Endothelial cell of umbilical vein (primary cell): ENCODE measurements at places on chromosomes 6 and 20. TPM values are rescaled to one million over a fixed set of nuclear protein-coding genes. Genes with fewer than 3 reads are reported as not detected.

DNA sequence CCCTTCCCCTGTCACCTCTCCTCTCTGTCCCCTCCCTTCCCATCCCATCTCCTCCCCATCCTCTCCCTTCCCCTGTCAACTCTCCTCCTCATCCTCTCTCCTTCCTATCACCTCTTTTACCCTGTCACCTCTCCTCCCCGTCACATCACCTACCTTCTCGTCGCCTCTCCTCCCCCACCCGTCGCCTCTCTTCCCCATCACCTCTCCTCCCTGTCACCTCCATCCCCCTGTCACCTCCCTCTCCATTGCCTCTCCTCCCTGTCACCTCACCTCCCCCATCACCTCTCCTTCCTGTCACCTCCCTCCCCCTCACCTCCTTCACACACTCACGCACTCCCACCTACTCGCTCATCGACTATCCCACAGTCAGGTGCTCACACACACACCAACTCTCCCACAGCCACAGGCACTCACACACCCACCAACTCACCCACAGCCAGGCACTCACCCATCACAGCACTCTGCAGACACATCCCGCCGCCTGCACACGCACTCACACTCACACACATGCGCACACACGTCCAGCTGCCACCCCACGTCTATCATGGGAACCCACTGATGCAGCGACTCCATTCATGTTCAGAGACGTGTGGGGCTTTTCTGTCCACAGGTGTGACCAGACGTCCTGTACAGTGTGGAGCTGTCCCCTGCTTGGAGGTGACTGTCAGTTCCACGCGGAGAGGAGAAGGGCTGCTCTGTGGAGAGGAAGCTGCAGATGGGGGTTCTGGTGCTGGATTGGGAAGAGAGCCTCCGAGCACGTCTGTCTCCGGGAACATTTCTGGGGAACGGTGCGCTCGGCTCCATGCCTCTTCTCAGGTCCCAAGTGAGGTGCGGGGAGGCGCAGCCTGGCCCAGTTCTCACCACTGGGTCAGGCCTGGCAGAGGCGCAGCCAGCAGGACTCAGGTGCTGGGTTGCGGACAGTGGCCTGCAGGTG, 184.3 kb downstream of the TTLL2 start:
- DNase-seq = no peak

DNA sequence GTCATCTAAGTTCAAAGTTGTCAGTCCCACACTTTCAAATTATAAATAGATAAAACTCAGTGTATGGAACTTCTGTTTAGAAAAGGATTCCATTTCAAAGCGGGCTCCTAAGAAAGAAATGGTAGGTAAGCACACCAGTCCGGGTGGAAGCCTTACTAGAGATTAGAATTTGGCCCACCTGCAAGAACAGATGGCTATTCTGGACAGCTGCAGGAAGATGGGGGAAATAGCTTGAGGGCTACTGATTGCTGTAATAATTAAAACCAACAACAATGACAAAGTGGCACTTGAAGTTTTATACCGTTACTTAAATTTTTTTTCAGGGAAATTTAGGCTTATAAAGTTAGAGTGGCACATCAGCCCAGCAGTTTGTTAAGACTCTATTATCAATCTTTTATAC, 83.3 kb downstream of the HIVEP2 start:
- no peak for DNase-seq

GRCh38 chr6:143333081-143333480, 117.4 kb downstream of the ADAT2 start:
- DNase-seq = no peak

GRCh38 chr20:56392881-56393482, 537 bp downstream of the CSTF1 start:
- DNase-seq = peak; percentile 24

The PKHD1 gene
- not detected in 2 replicates for total RNA-seq

DNA sequence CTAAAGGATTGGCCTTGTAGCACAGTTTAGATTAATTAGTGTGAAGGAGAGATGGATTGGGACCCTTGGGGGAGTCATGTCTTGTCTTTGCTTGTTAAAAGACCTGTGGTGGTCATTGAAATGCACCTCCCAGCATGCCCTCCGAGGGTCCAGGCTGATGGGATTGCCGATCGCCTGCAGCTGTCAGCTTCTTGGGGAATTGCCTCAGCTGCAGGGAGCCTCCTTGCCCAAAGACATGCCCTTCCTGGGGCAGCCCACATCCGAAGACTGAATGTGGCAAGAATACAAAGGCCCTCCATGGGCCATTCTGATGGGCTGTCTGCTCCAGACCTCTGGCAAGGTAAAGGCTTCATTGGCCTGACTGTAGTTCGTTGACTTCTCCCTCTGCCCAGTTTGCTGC, 150.7 kb downstream of the FARS2 start:
- DNase-seq = no peak

DNA sequence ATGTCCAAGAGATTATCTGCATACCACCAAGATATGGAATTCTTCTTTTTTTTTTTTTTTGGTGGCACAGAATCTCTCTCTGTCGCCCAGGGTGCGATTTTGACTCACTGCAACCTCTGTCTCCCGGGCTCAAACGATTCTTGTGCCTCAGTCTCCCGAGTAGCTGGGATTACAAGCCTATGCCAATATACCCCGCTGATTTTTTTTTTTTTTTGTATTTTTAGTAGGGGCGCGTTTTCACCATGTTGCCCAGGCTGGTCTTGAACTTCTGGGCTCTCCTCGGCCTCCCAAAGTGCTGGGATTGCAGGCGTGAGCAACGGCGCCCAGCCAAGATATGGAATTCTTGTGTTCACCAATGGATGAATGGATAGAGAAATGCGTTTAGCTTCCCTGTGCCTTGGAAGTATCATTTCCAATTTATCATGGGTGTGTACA, 31.0 kb downstream of the POM121L2 start:
- DNase-seq = no peak

DNA sequence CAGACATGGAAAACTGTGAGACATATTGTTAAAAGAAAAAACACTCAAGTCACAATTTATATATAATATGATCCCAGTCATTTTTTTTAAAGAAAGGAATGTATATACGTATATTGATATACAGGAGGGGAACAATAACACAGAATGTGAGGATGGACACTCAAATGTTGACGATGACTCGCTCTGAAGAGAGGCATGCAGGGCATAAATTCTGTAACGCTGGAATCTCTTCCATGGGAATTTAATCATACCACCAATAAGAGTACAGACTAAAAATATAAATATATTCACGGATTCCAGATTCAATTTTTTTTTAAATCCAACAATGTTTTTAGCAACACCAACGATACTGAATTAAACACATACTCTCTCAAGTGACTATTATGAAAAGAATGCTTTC, 106.9 kb upstream of the CCDC28A start:
- no peak for DNase-seq

- no peak for DNase-seq
These were observed 140.6 kb upstream of the SLC22A16 start for GRCh38 chr6:110617057-110617456.

- DNase-seq = no peak
These were observed 18.7 kb downstream of the ADRM1 start for GRCh38 chr20:62321521-62321948.

DNA sequence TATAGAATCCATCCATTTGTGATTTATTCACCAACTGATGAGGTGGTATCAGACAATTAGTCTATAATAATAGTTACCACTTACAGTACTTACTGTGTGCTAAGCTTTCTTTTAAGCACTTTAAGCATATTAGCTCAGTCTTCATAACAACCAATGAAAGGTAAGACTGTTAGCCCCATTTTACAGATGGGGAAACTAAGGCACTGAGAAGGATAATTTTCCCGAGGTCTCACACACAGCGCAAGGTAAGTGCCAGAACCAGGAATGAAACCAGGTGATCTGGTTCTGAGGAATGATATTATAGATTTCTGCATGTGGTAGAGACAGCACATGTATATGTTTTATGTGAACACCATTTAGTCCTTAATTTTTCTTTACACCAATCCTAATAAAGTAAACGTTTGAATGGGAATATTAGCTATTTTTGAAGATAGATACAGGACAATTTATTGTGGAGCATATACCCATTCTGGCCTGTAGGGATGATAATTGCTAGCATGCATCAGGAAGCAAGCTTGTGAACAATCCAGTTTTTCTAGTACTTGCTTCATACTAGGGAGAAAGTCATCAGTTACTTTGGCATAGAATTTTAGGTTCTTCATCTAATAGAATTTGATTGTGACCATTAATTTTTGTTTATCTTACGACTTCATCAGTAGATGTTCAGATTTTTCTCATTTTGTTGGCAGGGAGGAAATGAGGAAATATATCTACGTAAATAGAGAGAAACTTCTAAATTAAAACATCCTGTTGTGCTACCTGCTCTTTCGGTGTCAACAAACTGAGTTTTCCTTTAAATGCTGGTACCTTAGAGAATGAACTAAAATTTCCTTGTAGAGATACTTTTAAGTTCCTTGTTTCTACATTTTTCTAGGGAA, 3.0 kb downstream of the YWHAB start:
- no peak for DNase-seq

- no peak for DNase-seq
These were observed 4.5 kb downstream of the ATXN1 start for GRCh38 chr6:16756660-16757255.

GRCh38 chr6:156687789-156688619, 89.2 kb upstream of the ARID1B start:
- DNase-seq = peak; percentile 36

GRCh38 chr6:5425267-5425666, 164.0 kb downstream of the FARS2 start:
- no peak for DNase-seq

The RNF146 gene
- total RNA-seq = 43.8 and 48.1 TPM in 2 replicates

DNA sequence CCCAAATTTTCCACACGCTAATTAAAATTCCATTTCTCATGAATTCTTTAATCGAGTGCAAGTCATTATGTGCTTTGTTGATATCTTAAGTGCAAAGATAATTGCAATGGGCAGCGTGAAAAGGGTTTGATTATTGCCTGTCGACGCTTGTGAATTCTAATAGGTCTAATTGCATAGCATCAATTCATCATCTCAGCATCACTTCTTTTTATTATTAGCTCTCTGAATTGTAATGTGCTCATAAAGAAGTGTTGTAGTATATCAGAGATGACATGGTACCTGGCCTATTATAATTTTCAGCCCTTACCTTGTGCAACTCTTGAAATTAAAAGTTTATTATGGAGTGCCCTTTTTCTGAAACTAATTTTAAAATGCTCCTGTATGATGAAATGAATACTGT, 866.8 kb upstream of the FLRT3 start:
- DNase-seq = no peak

DNA sequence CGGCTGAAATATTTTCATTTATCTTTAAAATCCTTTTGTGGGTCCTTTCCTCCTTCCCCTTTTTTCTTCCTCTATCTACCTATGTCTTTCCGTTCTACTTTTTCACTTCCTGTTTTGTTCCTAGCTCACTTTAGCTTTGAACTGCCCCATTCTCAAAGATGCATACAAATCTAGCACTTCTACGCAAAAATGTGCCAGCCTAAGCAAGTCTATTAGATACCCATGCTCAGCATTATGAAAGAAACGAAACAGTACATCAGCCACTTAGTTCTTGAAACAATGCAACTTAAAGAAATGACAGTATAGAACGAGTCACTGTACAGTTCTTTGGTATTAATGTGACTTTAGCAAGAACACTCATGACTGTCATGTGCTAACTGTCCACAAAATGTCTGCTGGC, 47.3 kb upstream of the MARCKS start:
- DNase-seq = no peak

- peak; percentile 67 for DNase-seq
These were observed 98.7 kb downstream of the COL21A1 start for GRCh38 chr6:56148488-56149186.

The ZBTB46 gene
- total RNA-seq = 4.3 and 7.1 TPM in 2 replicates

DNA sequence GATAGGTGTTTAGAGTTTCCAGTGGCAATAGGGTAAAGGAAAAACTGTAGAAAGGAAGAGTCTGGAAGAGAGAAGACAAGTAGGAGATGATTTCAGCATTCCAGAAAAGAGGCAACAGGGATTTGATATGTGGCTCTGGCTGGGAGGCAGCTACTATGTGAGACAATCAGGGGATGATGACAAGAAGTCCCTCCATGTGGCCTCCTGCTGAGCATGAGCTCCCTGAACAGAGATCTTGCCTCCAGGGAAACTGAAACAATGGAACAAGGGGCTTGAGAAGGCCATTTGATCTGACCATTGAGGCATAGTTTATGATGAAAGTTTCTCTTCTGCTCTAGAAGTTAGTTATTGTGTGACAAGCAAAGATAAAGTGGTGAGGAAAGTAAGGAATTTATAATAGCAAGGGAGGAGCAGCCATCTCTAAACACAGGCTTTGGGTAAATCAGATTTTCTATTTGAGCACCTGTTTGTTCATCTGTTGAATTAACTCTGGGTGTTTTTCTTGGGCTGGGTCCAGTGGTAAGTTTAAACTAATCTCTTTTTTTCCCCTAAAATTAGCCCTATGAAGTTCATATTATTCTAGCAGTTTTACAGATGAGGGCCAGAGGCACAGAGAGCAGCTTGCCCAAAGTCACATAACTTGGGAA, 3.0 kb upstream of the GPX5 start:
- DNase-seq = no peak

DNA sequence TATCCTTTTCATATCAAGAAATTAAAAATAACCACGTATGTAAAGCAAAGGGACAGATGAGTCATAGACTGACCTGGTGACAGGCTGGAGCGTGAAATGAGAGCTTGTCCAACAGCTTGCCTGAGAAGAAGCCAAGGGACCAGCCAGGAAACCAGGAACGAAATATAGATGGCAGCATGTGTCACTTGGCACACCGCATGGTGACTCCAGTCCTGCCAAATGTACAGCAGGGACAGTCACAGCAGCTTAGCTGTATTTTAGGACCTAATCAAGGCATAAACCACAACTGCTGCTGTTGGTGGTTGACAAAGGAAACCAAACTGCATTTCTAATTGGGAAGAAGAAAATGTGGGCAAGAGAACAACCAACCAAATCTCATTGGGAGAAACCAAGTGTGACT, 755.0 kb downstream of the TFAP2A start:
- no peak for DNase-seq

DNA sequence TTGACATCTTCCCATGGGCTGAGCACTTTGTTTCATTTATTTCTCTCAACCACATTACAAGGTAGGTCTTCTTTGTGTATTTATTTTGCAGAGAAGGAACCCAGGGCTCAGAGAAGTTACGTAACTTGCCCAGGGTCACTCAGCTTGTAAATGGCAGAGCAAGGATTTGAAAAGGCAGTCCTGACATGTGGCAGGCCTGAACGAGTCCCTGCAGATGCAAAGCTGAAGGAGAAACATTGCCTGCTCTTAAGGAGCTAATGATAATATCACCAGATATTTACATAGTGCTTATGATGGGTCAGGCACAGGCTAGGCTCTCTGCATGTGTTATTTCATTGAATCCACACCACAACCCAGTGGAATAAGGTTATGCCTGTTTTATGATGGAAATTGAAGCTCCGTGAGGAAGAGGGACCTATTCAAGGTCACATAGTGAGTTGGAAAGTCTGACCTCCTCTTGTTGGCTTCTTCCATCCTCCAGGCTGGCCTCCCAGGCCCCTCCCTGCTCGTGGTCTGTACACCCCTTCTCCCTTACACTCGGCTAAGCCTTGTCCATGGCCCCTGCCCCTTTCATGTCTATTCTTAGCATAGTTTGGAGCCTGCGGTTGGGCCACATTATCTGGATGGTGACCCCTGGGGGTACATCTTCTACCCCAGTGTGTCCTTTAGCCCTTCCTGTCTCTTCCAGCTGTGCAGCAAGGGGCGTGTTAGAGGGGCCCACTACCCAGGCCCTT, 12.5 kb downstream of the MYH7B start:
- no peak for DNase-seq

The AP5S1 gene
- total RNA-seq = 19.2 and 22.0 TPM in 2 replicates

GRCh38 chr6:41039060-41039998, at the start of gene UNC5CL:
Gene UNC5CL (minus strand): TSS chr6:41039221. CDS start chr6:41035074, 4,147 bp downstream.
- peak; percentile 22 for DNase-seq

- DNase-seq = no peak
These were observed 80.1 kb upstream of the ID4 start for GRCh38 chr6:19757036-19757435.
